Stimulated activated CD8-positive, alpha-beta memory T cell treated with anti-CD3 and anti-CD28 coated beads, Interleukin-12 subunit alpha, Interleukin-12 subunit beta, amount 100 ng/mL, for 4 hours (primary cell): ENCODE measurements at places on chromosomes 1 and 21.

GRCh38 chr21:33881689-33882440 is 33.7 kb downstream of the ATP5PO start:
- DNase-seq: no peak

- DNase-seq: no peak
Observed at GRCh38 chr1:230537456-230537855, 104.8 kb upstream of the COG2 start.

- no peak for DNase-seq
Observed at GRCh38 chr1:161792740-161793139, 26.6 kb downstream of the ATF6 start.

GRCh38 chr1:34398241-34398915 is 221.7 kb downstream of the C1orf94 start:
- DNase-seq: no peak

DNA sequence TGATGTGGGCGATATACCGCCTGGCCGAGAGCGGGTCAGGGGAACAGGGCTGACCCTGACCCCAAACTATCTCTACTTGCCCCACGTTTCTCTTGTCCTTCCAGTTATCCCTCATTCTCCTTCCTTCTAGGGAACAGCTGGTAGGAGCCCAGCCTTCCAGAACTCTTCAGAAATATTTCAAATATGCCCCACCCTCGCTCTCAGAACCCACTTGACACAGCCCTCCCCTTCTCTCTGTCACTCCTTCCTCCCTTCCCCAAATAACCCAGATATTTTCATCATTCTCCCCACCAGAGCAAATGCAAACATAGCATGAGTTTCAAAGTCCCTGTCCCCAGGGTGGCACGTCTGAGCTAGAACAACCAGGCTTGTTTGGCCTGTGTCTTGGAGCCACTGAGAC is 1.1 kb downstream of the CACNA1S start:
- no peak for DNase-seq

DNA sequence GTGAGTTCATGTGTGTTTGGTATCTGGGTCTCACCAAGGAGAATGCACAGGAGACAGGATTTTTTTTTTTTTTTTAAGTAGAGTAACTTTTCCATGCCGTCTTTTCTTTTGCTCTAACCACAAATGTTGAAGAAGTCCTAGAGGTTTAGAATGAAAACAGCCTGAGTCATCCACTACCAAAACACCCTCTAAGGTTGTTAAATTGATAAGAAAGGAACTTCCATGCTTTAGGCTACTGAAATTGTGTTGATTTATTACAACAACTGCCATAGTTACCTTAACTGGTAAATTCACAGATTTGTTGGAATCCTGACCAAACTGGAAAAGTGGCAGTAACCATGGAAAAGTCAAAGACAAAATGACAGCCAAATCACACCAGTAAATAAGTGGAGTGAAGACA is 375.6 kb downstream of the AMY1C start:
- DNase-seq: no peak

DNA sequence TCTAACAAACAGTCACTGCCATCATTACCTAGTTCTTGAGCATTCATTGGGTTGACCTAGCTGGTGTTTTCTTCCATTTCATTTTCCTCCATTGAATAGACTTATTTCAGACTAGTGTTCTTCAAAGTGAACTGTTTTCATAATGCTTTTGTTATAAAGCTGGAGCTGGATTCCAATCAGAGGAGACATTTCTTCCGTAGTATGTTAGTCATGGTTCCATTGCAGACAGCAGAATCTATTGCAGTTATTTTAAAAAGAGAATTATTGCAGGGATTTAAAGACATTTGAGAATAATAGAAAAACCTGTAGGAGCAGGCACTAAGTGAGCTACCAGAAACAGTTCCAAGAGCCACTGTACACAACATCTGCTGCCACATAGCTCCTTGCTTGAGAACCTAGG is 50.0 kb downstream of the HHAT start:
- no peak for DNase-seq

DNA sequence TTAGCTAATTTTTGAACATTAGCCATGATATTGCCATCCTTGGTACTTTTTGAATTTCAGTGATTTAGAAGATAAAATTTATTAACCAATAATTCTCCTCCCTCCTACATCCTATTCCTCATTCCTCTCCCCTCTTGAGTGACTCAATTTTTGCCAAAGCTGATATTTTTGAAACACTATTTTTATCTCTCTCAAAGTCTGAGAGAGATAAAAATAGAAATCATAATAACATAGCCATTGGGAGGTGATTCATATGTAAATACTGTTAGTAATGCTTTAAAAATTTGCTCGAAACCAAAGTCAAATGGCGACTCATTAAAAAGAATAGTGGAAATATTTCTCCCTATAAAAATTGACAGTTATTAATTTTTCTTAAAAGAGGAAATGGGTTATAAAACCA is 97.4 kb downstream of the PATJ start:
- no peak for DNase-seq

DNA sequence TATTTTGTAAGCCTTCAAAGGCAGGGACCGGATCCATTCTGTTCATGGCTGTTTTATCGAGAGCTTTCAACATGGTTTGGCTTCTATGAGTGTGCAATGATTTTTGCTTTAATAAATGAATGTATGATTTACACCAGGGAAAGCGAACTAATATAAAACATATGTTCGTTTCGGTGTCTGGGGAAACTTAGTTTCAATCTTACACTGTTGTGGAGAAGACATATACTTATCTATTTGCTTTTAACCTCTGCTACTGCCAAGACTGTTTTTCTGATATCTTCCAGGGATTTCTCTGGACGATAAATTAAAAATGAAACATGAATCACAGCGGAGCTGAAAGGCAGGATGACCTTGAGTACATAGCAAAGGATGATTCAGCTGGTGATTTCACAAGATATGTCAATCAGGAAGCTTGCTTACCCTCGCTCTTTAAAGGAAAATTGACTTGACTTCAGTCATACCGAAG is 14.7 kb upstream of the CYYR1 start:
- no peak for DNase-seq

DNA sequence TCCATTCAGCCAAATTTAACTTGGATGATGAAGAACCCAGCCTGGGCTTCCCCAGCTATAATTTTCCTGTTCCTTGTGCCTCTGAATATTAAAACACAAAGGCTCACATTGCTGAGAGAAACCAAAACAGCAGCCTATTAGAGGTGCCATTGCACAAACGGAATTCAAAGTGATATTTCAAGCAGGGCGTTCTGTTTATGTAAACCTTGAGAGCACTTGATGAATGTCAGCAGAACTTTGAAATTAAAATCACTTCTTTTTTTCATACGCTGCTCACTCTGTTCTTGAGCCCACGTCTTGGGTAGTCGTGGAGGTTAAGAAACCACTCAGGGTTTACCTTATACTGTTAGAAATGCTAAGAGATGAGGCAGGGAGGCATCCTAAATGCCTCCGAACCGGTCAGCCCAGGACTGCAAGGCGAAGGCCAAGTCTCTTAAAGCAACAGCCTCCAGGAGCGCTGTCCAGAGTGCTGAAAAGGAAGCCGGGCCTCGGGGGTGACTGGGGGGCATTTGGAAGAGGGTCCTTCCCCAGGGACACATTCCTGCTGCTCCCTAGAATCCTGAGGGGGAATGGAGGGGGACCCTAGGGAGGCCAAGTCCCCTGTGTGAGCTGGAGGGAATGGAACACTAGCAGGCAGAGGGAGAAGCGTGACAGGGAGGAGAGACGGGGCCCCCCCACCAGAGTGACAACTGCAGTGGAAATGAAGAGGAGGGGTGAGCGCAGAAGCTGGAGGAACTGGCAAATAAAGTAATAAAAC is 154.8 kb upstream of the VAMP3 start:
- DNase-seq: no peak

GRCh38 chr1:241330619-241331327 is 26.2 kb downstream of the RGS7 start:
- no peak for DNase-seq

DNA sequence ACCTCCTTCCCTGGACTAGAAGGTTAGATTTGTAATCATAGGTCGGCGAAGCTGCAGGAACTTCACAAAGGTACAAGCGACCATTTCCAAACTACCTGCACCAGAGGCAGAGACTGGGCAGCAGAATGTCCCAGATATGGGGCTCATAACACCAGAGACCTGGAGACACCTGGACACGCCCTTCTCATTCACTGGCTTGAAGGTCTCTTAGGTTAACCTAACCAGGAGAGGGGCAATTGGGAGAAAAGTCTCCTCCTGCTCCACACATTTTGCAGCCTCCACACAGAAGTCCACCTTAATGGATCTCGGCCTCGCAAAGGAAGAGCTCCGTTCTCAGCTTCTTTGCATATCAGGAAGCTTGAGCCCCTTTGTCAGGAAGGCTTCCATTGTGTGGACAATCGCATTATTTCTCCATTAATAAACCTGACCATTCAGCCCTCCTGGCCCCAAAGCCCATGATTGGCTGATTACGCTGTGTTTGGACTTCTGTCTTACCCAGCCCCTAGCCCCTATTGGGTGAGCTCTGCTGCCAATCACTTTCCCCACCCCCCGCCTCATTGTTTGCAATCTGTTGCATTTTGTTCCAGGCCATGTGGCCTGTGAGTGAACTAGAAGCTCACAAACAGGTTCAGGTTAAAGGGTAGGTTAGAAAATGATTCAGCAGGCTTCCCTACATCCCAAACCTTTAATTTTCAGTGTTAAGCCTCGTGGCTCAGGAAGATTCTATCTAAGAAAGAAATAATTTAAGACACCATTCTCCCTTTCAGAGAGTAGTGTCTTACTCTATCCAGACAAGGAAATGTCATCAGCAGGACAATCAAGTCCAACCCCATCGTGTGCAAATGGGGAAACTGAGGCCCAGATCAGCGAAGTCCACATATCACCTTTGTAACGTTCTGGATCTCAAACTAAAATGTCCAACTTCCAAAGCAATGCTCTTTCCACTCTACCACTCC is 2.8 kb downstream of the MYCL start:
- no peak for DNase-seq

- DNase-seq: no peak
Observed at GRCh38 chr1:198350456-198350855, 190.0 kb downstream of the ATP6V1G3 start.

GRCh38 chr1:147076442-147076841 is 95.8 kb downstream of the PRKAB2 start:
- DNase-seq: no peak

DNA sequence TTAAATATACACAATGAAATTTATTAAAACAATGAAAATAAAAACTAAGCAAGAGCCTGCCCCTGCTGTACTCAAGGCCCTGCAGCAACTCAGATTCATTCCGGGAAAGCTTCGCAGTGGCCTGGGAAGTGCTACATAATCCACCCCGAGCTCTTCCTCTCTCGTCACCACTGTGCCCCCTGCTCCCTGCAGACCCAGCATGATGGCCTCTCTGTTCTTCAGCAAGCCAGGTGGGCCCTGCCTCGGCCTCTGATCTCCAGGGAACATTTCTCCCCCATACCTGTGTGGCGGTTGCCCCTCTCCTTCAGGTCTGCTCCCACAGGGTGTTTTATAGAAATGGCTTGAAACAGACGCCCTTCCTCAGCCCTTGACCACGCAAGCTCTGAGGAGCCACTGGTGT is 10.6 kb downstream of the RNF187 start:
- DNase-seq: no peak

DNA sequence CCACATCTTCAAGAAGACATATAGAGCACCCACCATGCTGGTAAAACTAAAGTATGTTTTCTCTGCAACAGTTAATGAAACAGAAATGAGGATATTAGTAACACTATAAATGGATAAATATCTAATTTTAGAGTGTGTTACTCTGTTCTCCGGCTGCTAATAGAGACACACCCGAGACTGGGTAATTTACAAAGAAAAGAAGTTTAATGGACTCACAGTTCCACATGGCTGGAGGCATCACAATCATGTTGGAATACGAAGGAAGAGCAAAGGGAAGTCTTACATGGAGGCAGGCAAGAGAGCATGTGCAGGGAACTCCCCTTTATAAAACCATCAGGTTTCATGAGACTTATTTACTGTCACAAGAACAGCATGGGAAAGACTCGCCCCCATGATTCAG is 287.2 kb downstream of the SRGAP2C start:
- DNase-seq: no peak

DNA sequence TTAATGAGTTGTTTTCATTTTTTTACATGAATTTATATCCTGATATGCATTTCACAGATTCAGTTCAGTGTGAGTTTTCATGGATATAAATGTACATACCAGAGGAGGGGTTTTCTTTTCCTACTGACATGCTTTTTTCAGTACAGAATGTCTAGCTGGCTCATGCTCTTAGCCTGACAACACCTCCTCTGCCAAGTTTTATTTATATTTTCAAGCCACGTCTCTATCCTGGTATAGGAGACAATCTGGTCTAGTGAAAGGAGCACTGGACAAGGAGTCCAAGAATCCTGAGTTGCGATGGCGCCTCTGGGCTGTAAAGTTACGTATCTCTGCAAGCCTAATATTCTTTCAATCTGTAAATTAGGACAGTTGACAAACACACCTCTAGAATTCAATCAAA is 4.9 kb downstream of the DAB1 start:
- DNase-seq: no peak

DNA sequence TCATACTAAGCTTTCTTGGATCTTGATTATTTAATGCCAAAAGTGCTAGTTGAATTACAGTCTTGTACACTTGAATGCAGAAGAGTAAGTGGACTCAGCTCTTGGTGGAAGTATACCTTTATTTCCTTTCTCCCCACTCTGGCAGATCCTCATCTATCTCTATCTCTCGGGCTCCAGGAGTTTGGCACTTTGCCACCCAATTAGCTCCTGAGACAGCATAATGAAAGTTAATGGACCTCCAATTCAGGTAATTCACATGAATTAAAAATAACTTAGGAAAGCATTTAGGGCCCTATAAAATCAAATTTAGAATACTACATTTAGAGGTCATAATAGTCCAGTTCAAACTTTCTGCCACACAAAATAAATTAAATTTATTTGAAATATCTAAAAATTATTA is 67.4 kb downstream of the OLFM3 start:
- no peak for DNase-seq

DNA sequence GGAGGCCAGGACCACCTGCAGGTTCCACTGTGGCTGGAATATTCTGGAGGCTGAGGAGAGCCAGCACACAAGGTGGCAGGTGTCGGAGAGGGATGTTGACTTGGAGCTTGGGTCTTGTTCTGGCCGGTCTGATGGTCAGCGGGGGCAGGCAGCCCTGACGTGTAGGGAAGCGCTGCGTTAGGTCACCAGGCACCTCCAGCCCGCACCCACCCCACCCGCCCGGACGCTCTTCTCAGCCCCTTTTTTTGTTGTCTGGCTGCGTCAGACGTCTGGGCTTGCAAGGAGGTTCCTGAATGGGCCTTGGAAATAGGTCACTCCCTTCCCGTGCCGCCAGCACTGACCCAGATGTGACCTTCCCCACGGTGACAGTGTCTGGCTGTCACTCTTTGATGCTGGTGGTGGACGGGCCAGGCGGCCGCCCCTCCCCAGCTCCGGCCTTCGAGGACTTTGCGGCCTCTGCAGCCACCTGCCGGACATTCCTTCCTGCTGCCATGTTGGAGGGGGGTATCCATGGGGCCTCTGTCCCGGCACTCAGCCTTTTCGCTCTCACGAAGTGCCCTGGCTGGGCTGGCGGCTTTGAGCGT is 30.1 kb downstream of the SPSB1 start:
- no peak for DNase-seq

- no peak for DNase-seq
Observed at GRCh38 chr1:109850194-109850593, 60.5 kb upstream of the CSF1 start.
